ENCODE measurements at places on chromosomes 4 and X.

DNA sequence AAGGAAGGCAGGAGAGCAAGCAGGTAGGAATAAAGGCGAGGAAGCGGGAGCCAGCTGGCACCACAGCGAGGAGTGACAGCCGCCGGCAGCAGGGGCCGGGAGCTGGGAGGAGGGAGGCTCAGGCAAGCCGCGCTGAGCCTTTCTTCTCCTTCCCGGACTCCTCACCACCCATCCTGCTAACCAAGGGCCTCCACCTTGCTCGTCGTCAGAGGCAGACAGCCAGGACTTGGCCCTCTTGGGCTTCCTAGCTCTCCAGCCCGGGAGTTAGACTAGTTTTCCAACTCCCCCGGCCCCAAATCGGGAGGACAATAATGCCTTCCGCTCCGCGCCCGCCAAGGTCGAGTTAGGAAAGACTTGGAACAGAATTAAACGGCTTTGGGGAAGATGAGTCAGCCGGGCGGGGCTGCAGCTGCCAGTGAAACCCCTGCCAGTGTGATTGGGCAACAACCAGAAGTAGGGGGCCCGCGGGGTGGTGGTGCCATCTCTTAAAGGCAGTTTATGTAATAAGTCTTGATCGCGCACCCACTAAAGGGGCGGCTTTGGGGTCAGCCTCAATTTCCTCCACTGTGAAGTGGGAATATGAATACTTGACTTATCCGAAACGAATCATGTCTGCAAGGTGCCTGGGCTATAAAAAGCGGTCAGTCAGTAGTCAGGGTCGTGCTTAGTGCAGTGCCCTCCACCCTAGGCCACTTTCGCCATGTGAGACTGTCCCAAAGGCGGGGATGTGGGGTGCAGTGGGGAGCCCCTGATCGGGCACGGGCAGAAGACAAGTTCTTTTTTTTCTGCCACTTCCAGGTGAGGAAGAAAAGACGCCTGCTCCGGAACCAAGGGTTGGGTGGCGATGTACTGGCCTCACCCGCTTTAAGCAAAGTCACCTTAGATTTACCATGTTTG, 6.7 kb upstream of the HSD17B10 start:
- no peak for DNase-seq

DNA sequence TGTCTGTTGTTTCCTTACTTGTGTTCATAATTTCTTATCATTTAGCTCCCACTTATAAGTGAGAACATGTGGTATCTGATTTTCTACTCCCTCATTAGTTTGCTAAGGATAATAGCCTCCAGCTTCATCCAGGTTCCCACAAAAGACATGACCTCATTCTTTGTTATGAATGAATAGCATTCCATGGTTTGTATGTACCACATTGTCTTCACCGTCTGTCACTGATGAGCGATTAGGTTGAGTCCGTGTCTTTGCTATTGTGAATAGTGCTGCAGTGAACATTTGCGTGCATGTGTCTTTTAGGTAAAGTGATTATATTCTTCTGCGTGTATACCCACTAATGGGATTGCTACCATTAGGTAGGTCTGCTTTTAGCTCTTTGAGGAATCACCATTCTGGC, 624.3 kb upstream of the EPHA5 start:
- no peak for DNase-seq

- no peak for DNase-seq
Measured at GRCh38 chr4:80806472-80806871, 224.0 kb upstream of the BMP3 start.

- no peak for DNase-seq
Measured at GRCh38 chr4:165514739-165515138, 135.9 kb downstream of the CPE start.

DNA sequence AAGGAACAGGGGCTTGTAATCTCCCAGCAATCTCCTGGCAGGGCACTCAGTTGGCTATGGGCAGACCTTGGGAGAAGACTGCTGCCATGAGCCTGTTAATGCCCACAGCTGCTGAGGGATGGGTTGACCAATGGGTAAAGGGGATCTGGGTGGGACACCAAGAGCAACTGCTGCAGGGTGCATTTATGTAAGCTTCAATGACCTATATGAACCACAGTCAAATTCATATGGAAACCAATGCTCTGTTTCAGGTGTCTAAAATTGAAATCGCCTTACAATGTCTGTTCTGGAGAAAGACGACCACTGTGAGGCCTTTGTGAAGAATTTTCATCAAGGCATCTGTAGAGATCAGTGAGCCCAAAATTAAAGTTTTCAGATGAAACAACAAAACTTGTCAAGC, 6.1 kb downstream of the EPGN start:
- no peak for DNase-seq

- DNase-seq = no peak
Measured at GRCh38 chr4:60945641-60946040, 254.5 kb upstream of the ADGRL3 start.

GRCh38 chrX:141175786-141176185, 1.1 kb downstream of the LDOC1 start:
- no peak for DNase-seq

- DNase-seq = no peak
Measured at GRCh38 chr4:93813092-93813491, 15.5 kb upstream of the ATOH1 start.

DNA sequence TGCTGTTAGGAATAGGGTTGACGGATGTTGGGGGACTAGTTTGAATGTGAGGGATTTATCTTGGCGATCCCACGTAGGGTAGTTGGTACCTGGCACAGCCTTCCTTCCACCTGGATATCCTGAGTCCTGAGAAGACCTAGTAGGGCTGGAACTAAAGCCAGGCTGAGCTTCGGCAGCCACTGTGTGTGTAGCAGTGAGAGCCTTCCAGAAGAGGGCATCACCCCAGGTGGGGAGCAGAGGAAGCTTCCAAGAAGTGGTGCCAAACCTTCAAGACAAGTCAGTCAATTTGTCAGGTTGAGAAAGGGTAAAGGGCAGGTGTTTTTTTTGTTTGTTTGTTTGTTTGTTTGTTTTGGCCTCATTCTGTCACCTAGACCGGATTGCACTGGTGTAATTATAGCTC, 1.2 kb upstream of the FGFBP2 start:
- no peak for DNase-seq

- no peak for DNase-seq
Measured at GRCh38 chr4:26268246-26268645, 52.6 kb upstream of the RBPJ start.

DNA sequence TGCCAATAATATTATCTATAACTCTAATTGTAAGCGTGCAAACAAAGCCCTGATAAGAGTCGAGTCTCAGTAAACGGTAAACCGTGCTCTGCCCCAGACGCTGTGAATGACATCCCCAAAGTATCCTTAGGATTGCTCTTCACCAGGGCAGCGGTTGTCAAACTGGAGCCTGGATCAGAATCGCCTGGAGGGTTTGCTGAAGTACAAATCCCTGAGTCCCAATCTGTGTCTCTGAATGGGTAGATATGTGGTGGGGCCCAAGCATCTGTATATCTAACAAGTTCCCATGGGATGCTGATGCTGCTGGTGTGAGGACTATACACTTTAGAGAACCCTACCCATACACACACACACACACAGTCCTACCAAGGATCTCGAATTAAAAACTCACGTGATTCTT, 813 bp upstream of the APBB2 start:
- DNase-seq = no peak

DNA sequence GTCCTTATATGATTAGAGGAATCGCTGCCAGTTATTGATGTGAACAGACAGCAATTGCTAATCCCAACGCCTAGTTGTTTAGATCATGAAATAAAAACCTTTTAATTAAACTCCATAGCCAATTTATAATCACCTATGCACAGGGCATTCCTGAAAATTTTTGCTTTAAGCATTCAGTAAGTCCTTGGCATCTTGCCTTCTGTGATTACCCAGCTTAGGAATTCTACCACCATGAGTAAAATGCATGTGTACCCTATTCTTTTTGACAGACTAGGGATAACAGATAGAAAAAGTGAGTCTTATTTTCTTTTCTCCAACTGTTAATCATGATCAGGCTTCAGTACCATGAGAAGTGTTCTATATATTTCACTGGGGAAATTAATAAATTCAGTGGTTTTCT, 995.3 kb upstream of the GRIA3 start:
- DNase-seq = no peak

- no peak for DNase-seq
Measured at GRCh38 chr4:62531264-62531663, 1331.1 kb downstream of the ADGRL3 start.

GRCh38 chr4:128871948-128872347, 62.4 kb downstream of the JADE1 start:
- no peak for DNase-seq

DNA sequence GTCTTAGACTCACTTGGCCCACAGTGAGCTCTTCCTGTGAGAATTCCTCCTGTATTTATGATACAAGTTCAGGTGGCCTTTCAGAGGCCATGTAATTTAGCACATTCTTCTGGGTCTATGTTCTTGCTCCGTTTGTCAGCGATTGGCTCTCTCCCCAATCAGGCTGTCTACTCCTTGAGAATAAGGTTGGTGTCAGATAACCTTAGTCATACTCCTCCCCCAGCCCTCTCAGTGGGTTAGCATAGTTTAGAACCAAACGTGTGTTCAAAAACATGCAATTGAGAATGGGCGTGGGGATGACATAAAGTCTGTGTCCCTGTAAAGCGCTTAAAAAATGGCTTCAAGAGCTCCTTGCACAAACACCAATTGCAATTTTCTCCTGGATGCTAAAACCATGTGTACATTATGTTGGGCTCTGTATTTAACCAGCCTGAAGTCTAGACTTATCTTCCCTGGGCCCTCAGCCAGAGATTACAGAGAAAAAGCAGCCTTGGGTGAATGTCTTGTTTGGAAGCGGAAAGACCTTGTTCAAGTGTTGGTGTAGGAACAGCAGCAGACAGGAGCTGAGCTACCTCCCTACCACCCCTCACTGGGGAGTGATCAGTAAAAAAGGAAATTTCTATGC, 9.9 kb upstream of the CT47C1 start:
- no peak for DNase-seq

- no peak for DNase-seq
Measured at GRCh38 chr4:184097241-184097605, 120.5 kb downstream of the ENPP6 start.

GRCh38 chrX:150202641-150203247, 160.4 kb upstream of the MAMLD1 start:
- no peak for DNase-seq

DNA sequence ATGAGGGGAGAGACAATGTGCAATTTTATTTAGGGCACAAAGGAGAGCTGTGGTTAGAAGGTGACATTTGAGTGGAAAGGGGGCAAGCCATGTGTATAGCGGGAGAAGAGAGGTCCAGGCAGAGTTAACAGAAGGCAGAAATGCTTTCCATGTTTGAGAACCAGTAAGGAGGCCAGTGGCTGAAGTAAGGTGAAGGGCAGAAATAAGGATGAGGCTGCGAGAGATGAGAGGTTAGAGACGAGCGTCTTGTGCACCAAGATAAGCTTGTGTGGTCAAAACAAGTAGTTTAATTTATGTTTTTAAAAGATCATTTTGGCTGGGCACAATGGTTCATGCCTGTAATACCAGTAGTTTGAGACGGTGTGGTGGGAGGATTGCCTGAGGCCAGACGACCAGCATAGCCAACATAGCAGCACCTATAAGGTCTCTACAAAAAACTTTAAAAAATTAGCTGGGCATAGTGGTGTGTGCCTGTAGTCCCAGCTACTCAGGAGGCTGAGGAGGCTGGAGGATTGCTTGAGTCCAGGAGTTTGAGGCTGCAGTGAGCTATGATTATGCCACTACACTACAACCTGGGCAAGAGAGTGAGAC, 8.5 kb downstream of the HTT start:
- DNase-seq = no peak

DNA sequence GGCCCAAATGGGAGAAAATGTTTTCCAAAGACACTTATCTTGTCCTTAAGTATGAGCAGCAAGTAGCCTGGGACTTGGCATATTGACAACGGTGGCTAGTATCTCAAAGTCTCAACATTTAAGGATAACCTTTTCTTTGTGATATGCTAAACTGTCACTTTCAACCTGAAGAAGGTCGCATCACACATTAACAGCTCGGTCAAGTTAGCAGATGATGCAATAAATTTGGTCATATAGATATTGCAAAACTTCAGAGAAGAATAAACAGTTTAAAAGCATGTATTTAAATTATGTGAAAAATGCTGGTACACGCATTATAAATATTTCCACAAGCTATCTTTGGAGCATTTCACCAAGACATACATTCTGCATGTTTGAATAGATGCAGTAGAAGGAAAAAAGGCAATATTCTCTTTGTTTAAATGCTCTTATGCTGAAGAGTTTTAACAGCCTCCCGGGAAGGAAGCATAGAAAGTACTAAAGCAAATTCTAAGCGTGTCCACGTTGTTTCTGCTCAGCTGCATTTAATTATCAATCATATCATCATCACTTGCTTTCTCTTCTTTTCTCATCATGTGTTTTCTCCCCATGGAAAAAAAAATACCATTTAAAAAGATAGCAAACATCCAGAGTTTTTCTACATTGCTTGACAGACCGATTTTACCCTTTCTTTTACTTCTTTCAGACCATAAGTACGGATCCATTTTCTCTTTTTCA, 24.2 kb downstream of the ARHGAP6 start:
- DNase-seq = no peak

DNA sequence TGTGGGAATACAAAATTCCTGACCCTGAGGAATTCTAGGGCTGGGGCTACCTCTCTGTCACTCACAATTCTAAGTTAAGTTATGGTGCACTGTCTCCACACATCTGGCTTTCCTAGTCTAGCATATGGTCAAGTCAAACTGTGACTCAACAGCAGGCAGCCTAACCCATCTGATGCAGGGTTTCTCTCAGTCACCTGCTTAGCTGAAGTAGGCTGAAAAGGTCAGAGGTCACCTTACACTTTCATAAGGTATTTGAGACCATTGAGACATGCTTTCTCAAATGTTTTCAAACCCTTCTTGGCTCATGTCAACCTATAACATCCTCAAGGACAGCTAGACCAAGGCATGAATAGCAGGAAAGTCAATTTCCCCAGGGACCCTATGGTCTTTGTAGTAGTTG, 196.5 kb upstream of the STK26 start:
- no peak for DNase-seq

DNA sequence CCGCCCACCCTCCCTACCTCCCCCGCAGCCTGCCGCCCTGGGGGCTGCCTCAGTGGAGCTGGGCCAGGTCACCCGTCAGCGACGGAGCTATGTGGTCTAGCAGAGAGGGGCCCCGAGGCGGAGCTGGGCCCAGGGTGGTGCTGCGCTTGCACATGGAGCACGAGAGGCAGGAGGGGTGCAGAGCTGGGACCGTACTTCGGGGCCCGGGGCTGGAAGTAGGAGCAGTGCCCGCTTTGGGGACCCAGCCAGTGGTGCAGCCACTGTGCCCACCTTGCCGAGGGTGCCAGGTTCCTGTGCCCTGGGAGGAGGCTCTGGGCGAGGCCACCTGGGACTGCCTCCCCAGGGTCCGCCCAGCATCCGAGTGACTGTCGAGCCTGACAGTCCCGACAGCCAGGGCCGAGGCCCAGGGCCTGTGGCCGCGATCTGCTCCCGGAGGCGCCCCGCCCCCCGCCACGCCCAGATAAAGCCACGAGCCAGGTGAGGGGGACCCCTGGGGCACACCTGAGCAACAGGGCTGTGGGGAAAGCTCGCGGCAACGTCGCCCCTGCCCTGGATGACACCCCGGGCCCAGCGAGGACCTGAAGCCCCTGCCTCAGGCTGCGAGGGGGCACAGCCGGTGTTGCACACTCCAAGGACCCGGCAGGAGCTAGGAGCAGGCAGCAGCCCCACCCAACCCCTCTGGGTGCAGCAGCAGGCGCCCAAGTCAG, 117.5 kb downstream of the DNAAF6 start:
- DNase-seq = no peak
